ENCODE measurements at places on chromosomes 7 and 10.
A peak's percentile ranks its signal among the peaks of the same experiment; 100 is the strongest.

GRCh38 chr7:70595370-70595754 is 536.6 kb upstream of the GALNT17 start:
- DNase-seq, result no peak

- no peak for DNase-seq
Observed at GRCh38 chr7:96710544-96710943, 898 bp upstream of the SEM1 start.

GRCh38 chr10:60189861-60190475 is 199.7 kb downstream of the ANK3 start:
- DNase-seq, result no peak

DNA sequence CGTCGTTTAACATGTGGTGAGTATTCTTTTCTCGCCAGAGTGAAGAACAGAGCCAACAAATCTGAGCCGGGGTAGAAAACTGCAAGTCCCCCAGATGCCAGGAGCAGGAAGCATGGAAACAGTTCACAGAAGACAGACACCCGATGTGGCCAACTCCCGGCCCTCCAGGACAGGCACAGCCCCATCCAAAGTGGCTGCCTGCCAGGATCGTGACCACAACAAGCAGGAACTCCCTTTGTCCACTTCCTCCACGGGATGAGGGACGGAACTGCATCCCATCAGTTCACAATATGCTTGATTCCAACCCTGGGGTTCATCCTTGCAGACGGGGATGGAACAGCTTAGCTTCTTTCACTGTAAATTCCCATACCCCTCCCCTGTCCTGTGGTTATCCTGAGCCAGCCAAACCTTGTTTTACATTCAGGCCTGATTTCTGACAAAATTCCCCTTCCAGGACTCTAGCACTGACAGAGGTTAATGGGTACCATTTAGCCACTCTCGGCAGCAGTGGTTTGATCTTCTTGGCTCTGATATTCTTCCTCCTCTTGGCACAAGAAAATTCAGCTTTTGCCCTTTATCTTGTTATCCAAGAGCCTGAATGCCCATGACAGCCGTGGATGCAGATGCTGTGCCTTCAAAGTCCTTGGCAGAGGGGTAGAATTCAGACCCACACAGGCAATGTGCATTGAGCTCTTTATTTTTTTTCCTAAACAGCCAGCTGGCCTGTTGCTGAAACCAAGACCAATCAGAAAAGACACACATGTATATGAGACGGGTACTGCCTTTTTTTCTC is 105.5 kb upstream of the FAM204A start:
- peak; percentile 38 for DNase-seq

- DNase-seq, result no peak
Observed at GRCh38 chr7:130419658-130420057, 21.2 kb downstream of the CEP41 start.

GRCh38 chr10:122286867-122287266 is 15.8 kb downstream of the BTBD16 start:
- DNase-seq, result peak; percentile 94

- DNase-seq, result no peak
Observed at GRCh38 chr10:22643775-22644174, 70.6 kb downstream of the PIP4K2A start.

DNA sequence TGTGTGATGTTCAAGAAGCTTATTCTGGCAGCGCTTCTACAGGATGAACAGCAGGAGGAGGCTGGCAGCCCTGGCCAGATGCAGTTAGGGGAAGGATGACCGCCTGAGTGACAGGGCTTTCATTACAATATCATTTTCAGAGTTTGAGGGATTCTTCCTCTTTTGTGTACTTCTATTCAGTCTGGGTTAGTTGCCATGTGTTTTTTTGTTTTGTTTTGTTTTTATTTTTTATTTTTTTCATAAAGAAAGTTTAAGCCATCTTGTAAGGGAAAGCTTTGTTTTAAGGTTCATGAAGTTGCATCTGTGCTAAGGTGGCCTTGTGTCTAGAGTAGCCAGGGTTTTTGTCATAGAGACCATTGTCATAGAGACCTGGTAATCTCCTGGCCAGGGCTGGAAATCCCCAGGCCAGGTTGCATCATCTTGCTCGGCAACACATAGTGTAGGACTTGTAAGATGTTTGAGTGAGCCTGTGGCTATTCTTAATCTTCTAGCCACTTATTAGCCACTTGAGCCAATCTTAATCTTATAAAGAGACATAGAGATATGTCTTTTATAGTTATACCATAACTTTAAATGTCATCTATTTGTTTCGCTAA is 230.5 kb upstream of the TMEM229A start:
- DNase-seq, result peak; percentile 3

DNA sequence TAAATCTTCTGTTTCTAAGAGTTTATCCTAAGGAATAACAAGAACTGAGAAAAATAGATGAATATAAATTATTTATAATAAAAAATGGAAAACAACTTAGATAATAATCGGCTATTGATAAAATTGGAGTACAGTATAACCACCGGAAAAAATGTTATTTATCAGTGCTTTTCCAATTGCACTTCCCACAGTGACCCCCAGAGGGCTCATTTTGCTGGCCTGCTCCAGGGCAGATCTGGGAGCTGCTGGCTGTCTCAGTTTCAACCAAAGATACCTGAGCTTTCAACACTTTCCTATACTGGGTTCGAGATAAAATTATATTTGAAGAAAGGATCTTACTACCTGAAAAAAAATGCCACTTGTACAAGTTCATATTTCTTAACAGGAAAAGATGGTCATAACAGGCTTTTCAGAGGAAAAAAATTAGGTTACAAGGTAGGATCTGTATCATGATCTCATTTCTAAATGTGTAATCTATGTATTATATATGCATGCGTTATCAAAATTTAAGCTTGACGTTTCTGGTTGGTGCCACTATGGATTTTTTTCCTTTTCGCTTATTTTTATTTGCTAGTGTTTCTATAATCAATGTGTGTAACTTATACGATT is 165.7 kb downstream of the NPSR1 start:
- DNase-seq, result peak; percentile 16

DNA sequence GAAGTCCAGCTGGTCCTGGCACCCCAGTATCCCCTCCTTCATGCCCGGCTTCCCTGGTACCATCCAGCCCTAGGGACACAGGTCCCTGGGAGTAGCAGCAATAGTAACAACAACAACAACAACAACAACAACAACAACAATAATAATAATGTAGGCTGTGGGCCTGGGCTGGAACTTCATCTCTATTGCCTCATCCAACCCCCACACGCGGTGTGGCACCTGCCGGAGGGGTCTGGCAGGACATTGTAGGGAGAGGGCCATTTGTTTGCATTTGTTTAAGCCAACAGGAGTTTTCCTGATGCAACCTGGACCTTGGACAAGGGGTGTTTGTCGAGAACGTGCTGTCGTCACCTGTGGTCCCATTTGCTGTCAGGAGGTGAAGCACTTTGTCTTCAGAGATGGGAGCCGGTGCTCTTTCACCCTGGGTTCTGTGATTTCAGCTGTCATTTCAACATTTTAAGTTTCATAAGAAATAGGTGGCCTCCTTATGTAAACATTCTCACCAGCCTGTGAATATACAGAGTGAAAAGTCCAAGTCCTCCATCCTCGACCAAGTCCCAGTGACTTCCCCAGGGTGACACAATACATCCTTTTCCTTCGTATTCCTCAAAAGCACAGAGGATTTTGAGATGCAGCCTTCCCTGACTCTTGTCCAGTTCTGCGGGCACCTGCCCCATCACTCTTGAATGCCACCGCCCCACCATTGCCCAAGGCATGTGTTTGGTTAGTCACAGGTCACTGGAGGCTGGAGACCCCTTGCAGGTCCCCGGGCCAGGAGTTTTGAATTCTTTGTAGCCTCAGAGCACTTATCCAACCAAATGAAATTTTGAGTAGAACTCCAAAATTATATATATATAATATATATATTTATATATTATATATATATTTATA is 9.2 kb downstream of the LHPP start:
- DNase-seq, result no peak

- no peak for DNase-seq
Observed at GRCh38 chr10:117530791-117531190, 11.8 kb upstream of the EMX2 start.

- no peak for DNase-seq
Observed at GRCh38 chr7:66641526-66641871, 12.8 kb downstream of the KCTD7 start.

- no peak for DNase-seq
Observed at GRCh38 chr10:35135861-35136260, 9.2 kb downstream of the CREM start.

DNA sequence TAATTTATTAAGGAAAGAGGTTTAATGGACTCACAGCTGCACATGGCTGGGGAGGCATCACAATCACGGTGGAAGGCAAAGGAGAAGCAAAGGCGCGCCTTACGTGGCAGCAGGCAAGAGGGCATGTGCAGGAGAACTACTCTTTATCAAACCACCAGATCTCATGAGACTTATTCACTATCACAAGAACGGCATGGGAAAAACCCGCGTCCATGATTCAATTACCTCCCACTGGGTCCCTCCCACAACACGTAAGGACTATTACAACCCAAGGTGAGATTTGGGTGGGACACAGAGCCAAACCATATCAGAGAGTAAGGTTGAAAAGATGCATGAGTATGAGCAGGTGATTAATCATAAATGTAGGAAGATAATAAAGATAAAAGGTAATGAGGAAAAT is 3.2 kb upstream of the JCAD start:
- DNase-seq, result no peak

DNA sequence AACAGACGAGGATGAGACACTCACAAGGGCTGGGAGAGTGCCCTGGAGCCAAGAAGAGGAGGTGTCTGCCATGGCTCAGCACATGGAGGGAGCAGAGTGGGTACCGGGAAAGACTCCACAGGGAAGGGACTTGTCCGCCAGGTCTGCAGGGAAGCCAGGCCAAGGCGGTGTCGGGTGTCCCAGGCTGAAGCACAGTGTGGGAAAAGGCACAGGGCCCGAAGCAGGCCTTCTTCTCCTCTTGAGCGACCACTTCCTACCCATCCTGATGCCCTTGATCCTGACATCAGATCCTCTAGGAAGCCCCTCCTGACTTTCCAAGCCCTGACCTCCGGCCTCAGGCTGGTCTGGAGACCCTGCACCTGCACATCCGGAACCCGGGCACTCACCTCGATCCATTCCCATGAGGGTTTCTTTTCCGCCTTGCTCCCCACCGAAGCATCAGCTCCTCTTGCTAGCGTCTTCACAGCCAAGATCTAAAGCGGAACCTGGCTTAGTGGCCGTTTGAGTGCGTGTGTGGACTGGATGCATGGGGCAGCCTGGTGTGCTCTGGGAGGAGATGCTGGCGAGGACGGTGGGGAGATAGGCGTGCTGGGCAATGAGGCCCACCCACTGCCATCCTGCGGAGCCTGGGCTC is 8.5 kb downstream of the CALML3 start:
- DNase-seq, result no peak

DNA sequence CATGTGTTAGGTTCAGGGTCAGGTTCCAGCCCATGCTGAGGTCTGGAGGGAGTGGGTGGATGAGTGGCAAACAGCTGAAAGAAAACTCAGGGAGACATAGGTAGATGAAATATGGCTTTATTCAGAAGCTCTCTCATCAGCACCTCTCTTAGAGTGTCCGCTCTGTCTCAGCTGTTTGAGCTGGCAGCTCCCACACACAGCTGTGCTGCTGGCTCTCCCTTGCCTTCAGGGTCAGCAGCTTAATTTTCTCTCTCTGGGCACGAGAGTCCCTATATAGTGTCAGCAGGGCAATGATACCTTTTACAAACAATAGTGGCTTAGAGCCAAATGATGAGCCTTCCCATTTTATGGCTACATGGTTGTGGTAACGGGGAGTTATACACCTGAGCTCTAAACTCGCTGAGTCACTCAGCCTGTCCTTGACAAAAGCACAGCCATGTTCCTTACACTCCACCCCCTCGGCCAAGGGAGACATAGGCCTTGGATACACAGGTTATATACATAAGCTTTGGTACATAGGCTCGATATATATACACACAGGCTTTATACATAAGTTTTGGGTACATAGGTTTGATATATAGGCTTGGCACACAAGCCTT is 10.4 kb downstream of the RNF133 start:
- DNase-seq, result no peak

DNA sequence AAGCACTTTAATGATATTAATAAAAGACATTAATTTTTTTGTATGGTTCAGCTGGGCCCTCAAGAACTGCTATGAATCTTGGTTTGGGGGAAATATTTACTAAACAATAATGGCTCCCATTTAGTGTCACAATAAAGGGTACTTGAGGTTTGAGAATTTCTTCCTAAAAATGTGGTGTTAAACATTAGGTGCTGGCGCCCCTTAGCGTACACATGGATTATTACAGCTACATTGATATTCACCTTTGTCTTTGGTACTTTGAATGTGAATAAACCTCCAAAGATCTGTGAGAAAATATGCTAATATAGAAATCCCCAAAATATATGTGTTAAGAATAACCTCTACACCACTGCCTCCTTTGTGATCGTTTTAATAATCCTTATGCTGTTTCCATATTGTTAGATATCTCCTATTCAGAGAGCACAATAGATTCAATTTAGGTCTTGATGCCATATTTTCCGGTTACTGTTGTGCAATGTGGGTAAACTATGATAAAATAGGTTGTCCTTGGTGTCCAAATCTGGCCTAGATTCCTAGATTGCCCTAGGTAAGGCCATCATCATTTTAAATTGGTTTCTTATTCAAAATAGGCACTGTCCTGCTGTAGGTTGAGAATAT is 161.8 kb upstream of the CACNA2D1 start:
- no peak for DNase-seq

DNA sequence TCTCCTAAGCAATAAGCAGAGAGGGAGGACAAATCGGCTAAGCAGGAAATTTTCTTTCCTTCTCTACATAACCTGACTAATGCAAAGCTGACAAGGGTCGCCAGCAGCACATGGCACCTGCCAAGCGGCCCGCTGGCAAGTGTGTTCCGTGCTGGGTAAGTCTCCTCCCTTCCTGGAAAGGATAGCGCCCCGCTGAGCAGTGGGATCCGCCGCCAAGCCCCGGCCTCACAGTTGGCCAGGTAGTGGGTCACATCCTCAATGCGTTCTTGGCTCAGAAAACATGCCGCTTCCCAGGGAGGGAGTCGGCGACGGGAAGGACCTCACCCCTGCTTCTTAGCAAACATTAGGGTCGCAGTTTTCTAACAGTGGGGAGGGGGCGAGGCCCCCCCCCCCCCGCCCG is 488.9 kb upstream of the NUPR2 start:
- DNase-seq, result no peak

DNA sequence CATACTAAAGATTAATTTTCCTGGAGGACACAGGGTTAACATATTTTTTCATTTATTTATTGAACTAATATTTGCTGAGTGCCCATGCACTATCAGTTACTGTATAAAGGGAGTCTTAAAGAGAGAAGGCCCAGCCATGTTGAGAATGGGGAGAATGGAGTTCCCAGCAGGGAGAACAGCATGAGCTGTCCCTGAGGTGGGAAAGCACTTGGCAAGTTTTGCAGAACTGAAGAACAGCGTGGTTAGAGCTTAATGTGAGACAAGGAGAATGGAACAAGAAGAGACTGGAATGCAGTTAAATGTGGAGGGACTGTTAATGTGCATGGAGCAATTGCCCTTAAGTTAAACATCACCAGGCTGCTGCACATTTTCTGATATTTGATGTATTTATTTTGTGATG is 435.4 kb downstream of the SUGCT start:
- DNase-seq, result no peak

GRCh38 chr7:30594048-30594539 is 584 bp upstream of the GARS1 start:
- peak; percentile 57 for DNase-seq

All from MG63 (cell line).